Aorta (tissue), 5 donors: ENCODE measurements at places on chromosomes 1 and 21. TPM values are rescaled to one million over a fixed set of nuclear protein-coding genes. Genes with fewer than 3 reads are reported as not detected.

The FAM177B gene
- 0.18 TPM for total RNA-seq

- DNase-seq, result no peak
Observed at GRCh38 chr1:173507847-173508209, 30.7 kb downstream of the PRDX6 start.

DNA sequence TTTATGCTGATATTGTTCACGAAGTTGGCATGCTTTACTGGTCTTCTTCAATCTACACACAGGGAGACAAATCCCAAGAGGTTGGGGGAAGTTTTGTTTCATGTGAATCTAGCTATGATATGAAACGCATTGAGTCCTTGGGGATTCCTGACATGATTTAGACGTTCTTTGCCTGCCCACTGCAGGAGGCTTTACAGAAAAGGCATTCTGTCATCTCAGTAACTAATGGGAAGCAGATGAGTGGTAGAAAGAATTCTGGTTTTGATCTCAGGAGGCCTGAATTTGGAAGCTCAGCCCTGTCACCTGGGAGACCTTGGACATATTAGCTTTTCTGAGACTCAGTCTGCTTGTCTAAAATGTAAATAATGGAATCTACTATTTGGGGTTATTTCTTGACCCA, 383.0 kb upstream of the NFIA start:
- no peak for DNase-seq

The HES4 gene
- total RNA-seq, result 47.5 TPM

The SYT14 gene
- not detected for total RNA-seq

- no peak for DNase-seq
Observed at GRCh38 chr1:219563568-219563967, 49.3 kb downstream of the ZC3H11B start.
